ENCODE measurements at places on chromosomes 5 and 9.

- ATAC-seq = no peak
These were observed 11.2 kb upstream of the CCDC152 start for GRCh38 chr5:42745426-42745825.

DNA sequence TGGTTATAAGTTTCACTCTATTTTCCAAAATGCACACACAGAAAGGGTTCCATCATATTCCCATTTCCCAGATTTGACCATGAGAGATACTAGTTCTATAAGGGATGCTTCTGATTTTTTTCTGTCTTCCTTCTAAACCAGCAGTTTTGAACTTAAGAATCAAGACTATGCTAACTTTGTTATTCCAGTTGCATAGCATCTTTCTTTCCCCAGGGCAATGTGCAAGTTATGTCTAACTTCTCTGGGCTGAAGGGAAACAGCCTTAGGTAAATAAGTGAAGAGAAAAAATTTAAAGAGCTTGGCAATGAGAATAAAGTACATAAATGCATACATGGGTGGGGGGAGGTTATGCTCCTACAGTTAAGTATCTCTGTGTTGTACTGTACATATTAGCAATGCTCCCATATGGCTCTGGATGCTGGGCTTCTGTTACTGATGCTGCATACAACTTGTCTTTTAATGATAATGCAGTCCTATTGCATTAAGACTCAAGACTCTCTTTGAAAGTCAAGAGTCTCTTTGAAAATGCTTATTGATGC is 125.8 kb upstream of the SLC12A2 start:
- no peak for ATAC-seq

DNA sequence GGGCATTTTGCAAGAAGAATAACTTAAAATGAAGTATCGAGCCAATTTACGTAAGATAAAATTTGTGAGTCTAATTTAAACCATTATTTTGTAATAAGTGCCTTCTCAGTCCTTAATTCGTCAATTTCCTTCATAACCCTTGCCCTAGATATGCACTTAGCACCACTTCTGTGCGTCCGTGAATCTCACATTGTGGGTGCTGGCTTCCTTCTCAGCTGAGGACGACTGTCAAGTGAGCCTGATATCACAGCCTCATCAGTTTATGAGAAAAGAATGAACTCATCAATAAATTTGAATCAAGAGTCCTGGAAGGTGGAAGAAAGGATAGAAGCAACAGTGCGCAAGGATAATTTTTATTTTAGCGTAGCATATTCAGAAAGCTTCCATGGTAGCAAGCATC is 64.5 kb downstream of the MARCHF11 start:
- no peak for ATAC-seq

DNA sequence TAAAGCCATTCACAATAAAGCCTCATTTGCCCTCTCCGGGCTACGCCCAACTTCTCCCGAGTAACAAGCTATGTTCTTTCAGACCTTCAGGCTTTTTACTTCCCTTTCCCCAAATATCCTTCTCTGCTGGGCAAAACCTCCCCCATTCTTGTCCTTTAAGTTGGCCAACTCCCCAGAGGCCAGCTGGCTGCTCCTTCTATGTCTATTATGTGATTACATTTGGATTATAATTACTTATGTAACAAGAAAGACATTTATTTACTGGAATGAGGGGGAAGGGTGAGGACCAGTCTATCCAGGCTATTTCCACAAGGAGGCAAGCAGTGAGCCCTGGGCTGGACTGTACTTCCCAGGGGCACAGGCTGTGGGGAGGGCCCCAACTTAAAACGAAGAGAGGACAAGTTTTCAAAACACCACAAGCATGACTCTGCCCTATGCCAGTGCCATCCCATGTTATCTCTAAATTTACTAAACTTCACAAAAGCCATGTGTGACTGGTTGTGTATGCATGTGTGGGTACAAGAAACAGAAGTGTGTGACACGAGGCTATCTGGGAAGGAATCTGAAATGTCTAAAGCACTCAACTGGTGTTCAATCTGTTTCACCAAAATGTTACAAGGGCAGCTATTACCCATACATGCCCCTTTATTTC is 84.5 kb downstream of the GNAQ start:
- ATAC-seq = no peak

- ATAC-seq = no peak
These were observed 355.6 kb upstream of the DAB2 start for GRCh38 chr5:39780347-39780746.

DNA sequence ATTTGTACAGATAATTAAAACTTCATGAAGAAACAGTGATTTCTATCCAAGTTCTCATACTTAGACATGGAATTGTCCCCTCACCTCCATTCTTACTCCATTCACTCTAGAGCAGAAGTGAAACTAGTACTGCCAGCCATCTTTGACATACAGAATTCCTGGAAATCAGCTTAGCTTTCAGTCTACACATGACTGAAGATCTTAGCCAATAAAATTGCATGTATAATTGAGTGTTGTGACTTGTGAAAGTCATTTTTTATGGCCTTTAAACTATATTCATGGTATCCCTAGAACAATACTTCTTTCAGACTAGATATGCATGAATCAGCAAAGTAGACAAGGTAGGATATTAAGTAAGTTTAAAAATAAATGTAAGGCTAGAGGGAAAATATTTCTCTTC is 705.2 kb upstream of the ZNF608 start:
- ATAC-seq = no peak

GRCh38 chr5:17022296-17022695 is 86.2 kb upstream of the MYO10 start:
- no peak for ATAC-seq

- peak; percentile 94 for ATAC-seq
These were observed 148.5 kb downstream of the GNAQ start for GRCh38 chr9:77883133-77883532.

DNA sequence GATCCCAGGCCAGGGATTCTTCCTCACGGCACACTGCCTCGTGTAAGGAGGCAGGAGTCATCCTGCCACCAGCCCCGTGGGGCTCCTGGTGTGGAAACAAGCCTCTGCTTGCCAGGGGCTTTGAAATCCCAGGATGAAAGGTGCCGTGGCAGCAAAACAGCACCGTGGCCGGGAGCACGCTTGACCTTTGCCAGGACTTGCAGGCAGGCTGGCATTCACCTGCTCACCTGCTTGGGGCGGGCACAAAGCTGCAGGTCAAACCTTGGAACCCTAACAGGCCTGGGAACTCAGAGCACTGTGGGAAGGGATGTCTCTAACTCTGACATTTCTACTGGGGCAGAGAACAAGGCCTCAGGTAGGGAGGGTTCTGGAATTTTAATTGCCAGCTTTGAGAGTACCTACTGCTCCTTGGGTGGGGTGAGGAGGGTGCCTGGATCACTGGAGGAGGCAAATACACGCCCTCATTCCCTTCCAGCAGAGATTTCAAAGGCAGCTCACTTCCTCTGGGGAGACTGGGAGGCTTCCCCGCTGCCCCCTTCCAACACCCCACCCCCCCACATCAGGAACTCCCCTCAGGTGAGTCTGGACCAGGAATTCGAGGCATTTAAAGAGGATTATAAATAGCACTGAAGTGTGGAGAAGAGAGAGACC is 45.6 kb upstream of the STXBP1 start:
- no peak for ATAC-seq

DNA sequence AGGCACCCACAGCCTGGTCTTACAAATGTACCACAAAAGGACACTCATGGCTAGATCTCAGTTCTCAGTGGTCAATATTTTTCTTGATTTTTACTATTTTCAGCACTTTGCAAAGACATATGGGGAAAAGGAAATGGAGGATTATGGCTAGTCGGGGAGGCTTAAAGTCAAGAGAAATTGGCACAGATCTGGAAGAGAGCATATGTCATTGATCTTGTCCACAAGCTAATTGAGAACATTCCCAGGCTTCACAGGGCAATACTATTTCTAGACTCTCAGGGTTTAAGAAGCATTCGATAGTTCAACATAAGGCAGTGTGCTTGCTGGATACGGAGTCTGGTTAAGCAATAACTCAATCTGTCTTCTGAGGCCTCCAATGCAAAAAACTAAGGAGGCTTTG is 285.8 kb downstream of the ZNF608 start:
- no peak for ATAC-seq

DNA sequence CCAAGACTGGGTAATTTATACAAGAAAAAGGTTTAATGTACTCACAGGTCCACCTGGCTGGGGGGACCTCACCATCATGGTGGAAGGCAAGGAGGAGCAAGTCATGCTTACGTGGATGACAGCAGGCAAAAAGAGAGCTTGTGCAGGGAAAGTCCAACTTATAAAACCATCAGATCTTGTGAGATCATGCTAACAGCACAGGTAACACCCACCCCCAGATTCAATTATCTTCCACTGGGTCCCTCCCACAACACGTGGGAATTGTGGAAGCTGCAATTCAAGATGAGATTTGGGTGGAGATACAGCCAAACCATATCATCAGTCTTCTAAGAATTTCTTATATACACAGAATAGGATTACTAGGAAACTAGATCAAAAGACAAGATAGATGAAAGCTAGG is 555.6 kb downstream of the PRR16 start:
- no peak for ATAC-seq

DNA sequence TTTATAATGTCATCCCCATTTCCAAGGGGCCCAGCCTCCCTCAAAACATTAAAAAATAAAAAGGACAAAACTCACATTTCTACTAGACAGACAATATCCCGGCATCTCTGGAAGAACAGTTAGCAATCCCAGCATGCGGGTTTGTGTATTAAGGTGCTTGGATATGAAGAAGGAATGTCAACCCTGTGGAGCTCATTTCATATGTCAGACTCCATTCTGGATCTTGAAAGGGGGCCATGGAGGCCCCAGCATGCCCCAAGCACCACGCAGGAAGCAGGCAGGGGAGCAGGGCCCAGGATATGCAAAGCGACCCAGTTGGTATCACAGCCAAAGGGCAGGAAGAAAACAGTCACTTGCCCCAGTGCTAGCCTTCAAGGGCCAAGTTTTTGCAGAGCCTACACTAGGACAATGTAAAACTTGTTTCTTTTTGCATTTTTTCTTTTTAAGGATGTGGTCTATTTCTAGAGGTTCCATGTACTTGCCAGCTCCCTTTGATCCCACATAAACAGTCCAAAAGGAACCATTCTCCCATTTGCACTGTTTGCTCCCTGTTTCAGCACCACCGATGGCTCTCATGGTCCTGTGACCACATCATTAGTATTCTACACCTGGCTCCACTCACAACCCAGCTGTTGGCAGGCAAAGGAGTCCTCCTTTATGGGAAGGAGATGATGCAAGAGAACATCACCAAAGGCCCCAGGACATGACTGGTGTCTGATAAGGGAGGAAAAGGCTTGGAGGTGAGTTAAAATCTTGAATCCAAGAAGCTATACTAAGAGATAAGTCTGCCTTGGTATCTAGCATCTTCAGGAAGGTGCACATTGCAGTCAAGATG is 58.3 kb downstream of the FGF1 start:
- no peak for ATAC-seq

GRCh38 chr9:77881111-77881510 is 150.5 kb downstream of the GNAQ start:
- no peak for ATAC-seq

GRCh38 chr5:55231919-55232270 is 1.5 kb downstream of the CCNO start:
- ATAC-seq = no peak

- ATAC-seq = no peak
These were observed 71.8 kb upstream of the LHFPL2 start for GRCh38 chr5:78720227-78720985.

GRCh38 chr9:79664375-79664831 is 92.6 kb downstream of the TLE4 start:
- no peak for ATAC-seq

DNA sequence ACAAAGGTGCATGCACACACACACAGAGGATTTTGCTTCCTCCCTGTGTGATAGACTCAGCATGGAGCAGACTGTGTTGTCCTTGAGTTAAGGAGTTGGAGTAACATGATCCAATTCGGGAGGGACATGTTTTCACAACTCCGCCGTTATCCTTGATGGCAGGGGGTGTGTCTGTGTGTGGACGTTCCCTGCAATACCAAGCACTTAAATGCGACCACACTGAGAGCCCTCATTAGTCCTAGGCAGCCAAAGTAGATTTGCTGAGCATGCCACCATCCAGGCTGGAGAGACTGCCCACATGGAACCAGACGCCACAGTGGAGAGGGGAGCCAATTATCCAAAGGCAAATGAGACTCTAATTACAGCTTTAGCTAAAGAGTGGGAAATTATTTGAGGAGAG is 140.1 kb downstream of the DOCK2 start:
- no peak for ATAC-seq

GRCh38 chr9:92165484-92165883 is 50.3 kb upstream of the SPTLC1 start:
- ATAC-seq = no peak

DNA sequence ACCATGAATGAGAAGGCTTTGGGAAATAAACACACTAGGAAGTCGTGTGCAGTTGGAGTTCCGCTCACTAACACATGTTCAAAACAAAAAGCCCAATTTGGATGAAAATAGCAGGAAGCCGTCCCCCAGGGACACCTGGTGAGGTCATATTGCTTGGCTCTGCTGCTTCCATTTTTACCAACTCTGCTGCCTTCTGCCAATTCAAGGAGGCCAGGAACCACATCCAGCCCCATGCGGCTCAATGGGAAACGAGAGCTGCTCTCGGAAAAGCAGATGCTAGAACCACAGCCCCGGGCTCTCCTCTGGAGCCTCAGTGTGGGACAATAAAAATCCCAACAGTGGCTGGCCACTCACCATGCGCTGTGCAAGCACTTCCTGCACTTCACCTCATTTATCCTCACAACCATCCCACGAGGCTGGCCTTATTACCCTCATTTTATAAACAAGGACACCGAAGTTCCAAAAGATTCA is 13.4 kb downstream of the ADAM19 start:
- ATAC-seq = no peak

DNA sequence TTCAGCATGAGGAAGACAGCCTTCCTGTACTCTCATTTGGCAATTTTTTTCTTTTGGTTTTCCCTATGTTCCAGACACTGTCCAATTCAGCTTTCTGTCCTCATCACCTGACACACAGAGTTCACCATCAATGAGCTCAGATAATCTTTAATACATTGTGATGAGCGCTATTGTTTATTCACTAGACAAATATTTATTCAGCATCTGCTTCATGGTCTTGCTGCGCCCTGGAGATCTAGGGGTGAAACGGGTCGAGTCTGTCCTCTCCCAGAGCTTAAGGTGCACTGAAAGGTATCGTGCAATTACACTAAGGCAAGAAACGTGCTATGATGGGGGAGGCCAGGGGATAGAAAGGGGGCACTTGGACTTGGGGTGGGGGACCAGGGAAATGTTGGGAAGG is 281.6 kb downstream of the ZSWIM6 start:
- no peak for ATAC-seq

DNA sequence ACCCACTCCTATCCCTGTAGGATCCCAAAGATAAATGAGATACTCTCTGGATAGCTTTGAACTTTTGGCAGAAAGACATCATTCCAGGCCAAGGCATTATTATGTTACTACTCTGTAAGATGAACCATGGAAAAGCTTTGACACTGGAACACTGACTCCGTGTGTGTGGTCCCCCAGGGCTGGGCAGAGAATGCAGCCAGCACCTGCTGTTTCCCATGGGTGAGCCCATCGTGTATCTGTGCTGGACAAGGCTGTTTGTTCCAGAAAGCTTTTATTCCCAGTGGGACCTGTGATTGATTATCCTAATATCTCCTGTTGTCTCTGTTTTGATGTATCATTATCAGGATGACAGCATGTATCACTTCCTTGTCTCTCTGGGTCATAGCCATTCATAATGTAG is 254.9 kb downstream of the SAXO1 start:
- ATAC-seq = no peak
